ENCODE measurements at places on chromosomes 2 and 18. TPM values are rescaled to one million over a fixed set of nuclear protein-coding genes. Genes with fewer than 3 reads are reported as not detected.

Gene CD207
- 0.52 TPM for total RNA-seq

Gene INHBB
- total RNA-seq, result 1.1 TPM

DNA sequence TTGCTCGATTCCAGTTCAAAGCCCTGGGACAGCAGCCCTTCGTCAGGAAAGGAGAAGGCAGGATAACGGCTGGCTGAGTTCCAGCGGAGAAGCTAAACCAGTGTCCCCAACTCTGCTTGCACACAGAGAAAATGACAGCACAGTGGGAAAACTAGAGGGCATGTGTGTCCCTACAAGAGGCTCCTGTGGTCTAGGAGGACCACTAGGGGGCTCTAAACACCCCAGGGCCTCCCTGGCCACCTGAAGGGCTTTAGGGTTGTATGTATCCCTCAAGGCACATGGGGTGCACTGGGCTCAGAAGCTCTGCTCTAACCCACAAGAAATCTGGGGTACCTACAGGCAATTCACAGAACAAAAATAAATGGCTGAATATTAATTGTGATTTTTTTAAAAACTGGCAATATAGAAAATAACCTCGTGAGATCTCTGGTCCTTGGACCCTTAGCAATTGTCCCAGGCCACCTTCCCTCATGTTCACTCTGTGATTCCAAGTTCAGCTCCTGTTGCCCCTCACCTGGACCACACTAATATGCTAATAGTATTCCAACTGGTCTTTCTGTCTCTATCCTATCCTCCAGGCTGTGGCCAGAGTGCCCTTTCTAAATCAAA lies 17.5 kb downstream of the STAT1 start:
- DNase-seq, result no peak

DNA sequence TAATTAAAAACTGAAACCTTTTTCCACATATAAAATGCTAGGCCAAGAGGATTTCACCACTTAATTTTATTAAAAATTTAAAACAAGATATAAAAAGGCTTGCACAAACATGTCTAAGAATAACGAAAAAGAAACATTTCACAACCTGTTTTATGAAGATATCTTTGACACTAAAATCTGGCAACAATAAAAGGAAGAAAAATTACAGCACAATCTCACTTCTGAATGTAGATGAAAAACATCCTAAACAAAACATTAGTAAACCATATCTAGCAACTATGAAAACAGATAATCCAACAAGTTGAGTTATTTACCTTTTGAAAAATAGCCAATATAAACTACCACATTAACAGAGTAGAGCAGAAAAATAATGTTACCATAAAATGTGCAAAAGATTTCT lies 185.4 kb upstream of the MMADHC start:
- no peak for DNase-seq

- DNase-seq, result no peak
These were observed 1.7 kb upstream of the MYOM1 start for GRCh38 chr18:3221496-3221895.

Gene AOX1
- total RNA-seq, result 119 TPM

Measured in mucosa of gallbladder (tissue), 1 donor.